AG09309 (cell line): ENCODE measurements at places on chromosomes 2 and 18.
A peak's percentile ranks its signal among the peaks of the same experiment; 100 is the strongest.

GRCh38 chr2:126145752-126146151 is 510.2 kb upstream of the GYPC start:
- DNase-seq, result no peak

- DNase-seq, result no peak
These were observed 15.8 kb downstream of the M1AP start for GRCh38 chr2:74632209-74632938.

- no peak for DNase-seq
These were observed 191.0 kb downstream of the ARL4C start for GRCh38 chr2:234305846-234306245.

- DNase-seq, result peak; percentile 69
These were observed 22.8 kb upstream of the DNAH6 start for GRCh38 chr2:84493514-84493913.

DNA sequence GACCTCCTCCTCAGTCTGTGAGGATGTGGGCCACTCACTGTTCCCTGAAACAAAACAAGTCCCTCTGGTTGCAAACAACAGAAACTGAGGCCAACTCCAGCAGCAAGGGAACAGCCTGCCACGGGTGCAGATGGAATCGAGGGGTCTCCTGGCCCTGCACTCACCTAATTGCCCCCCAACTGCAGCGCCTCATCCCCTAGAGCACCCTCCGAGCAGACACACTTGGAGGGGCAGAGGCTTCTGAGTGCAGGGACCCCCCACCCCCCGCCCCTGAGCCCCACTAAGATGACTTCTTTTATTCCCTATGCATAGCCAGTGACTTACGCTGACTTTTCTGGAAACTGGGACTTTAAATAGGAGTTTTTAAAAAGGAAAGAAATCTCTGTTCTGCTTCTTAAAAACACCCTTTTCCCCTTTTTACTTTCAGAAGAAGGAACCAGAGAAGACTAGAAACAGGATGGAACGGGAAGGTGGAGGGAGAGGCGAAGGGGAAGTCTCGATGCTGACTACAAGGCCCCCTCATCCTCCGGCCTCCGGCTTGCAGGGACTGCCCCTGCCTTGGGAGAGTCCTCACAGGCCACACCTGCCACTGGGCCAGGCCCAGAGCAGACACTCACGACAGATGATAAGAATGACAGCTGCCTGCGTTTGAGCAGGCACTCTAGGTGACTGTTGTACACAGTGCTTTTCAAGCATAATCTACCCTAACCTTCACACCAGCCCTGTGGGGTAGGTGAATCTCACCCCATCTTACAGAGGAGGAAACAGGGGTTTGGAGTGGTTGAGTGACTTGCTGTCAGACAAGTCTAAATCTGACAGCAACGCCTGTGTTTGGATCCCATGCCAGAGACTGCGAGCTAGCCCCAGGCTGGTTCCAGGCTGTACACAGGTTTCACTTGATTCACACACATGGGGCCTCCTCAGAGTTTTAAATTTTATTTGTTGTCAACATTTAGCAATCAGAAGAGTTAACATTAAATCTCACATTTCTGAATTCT is 28.2 kb upstream of the BIN1 start:
- no peak for DNase-seq

DNA sequence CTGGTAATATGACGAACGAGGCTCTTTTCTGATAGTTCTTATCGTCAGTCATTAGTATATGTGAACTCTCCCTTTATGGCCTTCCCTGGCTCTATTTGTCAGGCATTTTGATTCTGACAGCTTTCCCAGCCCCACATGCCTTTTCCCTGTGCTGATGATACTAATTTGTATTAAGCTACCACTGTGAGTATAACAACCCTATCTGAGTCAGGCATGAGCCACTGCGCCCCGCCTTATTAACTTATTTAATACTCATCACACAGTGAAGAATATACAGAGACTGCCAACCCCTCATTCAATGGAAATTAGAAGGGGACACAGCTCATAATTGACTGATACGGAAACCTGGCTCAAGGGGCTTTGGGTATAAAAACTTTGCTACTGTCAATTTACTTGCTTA is 140.0 kb downstream of the NETO1 start:
- DNase-seq, result no peak

DNA sequence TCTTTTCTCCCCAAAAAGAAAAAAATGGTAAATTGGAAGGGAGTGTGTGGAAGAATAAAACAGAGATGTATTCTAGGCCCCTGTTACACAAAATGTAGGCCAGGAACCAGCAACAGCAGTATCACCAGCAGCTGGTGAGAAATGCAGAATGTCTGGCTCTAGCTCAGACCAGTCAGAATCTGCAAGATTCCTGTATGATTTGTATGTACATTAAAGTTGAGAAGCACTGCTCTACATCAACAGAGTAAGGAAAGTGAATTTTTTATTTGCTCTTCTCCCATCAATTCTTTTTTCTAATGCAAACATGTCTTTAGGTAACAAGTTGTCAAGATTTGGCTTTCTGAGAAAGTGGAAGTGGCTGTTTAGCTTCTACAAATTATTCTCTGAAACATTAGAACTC is 235.4 kb upstream of the FANCL start:
- no peak for DNase-seq

DNA sequence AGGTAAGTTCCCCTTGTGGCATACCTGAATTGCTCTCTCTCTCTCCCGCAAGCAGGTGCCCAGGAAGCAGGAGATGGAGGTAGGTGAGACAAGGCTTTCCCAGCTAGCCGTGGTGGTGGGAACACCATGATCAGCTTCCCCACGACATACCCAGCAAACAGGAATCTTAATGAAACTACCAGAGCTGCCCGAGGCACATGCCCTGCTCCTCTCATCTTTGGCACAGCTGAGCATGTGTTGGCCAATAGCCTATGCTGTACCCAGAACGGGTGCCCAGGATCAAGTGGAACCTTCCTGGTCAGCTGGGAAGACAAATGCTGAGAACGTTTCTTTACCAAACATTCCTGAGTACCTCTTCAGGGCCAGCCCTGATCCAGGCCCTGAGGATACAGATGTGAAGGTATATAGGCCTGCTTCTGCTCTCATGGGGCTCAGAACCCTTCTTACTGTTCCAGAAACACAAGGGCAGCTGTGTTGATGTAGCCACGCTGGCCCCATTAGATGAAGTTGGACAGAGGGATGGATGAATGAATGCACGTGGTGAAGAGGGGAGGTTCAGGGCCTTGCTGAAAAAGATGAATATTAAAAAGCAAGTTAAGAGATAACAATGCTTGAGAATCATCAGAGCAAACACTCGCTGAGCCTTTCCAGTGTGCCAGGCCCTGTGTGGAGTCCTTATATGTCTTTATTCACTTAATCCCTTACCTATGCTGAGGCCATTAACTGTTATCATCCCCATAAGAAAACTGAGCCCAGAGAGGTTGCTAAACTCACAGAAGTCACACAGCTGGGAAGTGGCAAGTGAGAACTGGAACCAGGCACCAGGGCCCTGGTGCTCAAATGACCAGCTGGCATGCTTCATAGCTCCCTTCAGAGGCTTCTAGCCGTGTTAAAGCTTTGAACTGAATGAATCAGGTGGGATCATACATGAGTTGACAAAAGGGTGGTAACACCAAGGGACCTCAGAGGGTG is 68.8 kb upstream of the TMEM247 start:
- DNase-seq, result no peak
